ENCODE measurements at places on chromosomes 7 and 10.

GRCh38 chr10:78071140-78071856 is 37.6 kb downstream of the RPS24 start:
- DNase-seq: no peak

GRCh38 chr10:13801156-13801906 is 214.6 kb downstream of the PRPF18 start:
- no peak for DNase-seq

GRCh38 chr10:69901022-69901421 is 99.3 kb downstream of the COL13A1 start:
- no peak for DNase-seq

- no peak for DNase-seq
These were observed 68.0 kb downstream of the AHCYL2 start for GRCh38 chr7:129292861-129293260.

- no peak for DNase-seq
These were observed 35.9 kb upstream of the FZD1 start for GRCh38 chr7:91228327-91228726.

GRCh38 chr10:109996225-109996624 is 11.6 kb upstream of the ADD3 start:
- DNase-seq: no peak

- no peak for DNase-seq
These were observed 242.8 kb downstream of the TCERG1L start for GRCh38 chr10:131068760-131069159.

DNA sequence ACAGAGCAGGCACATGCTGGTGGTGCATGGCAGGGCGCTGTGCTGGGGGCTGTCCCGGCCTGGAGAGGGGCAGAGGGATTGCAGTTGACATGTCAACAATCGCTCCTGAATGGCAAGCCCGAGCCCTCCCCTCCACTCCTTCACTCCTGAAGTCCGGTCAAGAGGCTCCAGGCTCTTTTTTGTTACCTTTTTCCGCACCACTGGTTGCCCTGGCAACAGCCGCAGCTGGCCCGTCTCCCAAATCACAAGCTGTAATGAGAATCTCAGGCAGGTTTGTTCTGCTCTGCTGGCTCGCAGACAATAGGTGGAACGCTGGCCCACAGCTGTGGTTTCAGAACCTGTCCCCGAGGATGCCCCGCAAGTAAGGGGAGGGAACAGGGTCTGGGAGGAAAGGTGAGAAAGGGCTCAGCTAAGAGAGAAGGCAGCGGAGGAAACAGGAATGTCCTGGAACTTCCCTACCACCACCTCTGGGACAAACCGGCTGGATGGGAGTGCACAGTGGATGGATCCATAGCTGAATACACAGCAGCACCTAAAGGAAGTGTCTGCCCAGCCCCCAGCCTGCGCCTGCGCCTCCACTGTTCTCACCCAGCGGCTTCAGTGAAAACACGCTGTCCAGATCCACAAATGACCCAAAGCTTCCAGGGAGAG is 58.9 kb downstream of the CALML3 start:
- DNase-seq: no peak

DNA sequence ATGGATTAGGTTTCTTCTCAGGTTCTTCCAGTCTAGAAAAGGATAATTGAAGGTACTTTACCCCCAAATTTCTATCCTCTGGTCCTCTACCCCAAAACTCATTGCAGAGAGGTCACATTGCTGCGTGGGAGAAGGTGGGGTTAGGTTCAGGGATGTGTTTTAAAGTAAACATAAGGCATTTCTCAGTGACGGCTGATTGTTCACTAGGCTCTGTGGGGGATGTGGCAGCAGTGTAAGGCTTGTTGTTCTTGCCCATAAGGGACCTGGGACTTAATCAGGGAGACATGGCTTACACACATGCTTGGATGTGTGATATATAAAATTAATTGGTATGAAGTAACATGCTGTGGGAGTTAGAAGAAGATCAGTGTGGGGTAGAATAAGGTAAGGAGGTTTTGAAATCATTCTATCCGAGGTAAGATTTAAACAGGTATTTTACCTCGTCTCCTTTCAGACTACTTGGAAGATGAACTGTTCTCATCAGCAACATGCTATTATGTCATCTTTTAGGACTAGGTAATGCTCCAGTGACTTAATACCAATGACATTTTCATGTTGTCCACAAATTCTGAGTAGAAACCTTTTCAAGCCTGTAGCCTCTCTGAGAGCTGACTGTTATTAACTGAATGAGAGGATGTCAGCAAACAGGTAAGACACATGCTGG is 6.6 kb downstream of the CCDC126 start:
- no peak for DNase-seq

GRCh38 chr7:80175744-80176143 is 41.1 kb downstream of the GNAI1 start:
- no peak for DNase-seq

- DNase-seq: no peak
These were observed 144.5 kb downstream of the ANKRD7 start for GRCh38 chr7:118368958-118369357.

GRCh38 chr10:64191286-64191685 is 670.1 kb downstream of the REEP3 start:
- DNase-seq: no peak

- no peak for DNase-seq
These were observed 64.3 kb downstream of the RGS10 start for GRCh38 chr10:119478111-119478802.

GRCh38 chr10:99888622-99889021 is 106.2 kb downstream of the ABCC2 start:
- DNase-seq: no peak

GRCh38 chr7:5143106-5143505 is 46.9 kb upstream of the WIPI2 start:
- no peak for DNase-seq

DNA sequence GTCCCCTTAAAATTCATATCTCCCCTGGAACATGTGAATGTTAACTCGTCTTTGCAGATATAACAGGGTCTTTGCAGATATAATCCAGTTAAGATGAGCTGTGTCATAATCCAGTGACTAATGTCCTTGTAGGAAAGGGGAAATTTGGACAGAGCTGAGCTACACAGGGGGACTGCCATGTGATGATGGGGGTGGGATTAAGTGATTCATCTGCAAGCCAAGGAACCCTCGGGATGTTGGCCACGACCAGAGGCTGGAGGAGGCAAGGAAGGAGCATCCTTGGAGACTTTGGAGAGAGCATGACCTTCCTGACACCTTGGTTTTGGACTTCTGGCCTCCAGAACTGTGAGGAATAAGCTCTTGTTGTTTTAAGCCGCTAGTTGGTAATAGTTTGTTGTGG is 153.9 kb upstream of the PCBD1 start:
- no peak for DNase-seq

- no peak for DNase-seq
These were observed 148.1 kb upstream of the FAM3C start for GRCh38 chr7:121544238-121544637.

GRCh38 chr10:62655337-62655994 is 149.1 kb upstream of the ADO start:
- DNase-seq: no peak

DNA sequence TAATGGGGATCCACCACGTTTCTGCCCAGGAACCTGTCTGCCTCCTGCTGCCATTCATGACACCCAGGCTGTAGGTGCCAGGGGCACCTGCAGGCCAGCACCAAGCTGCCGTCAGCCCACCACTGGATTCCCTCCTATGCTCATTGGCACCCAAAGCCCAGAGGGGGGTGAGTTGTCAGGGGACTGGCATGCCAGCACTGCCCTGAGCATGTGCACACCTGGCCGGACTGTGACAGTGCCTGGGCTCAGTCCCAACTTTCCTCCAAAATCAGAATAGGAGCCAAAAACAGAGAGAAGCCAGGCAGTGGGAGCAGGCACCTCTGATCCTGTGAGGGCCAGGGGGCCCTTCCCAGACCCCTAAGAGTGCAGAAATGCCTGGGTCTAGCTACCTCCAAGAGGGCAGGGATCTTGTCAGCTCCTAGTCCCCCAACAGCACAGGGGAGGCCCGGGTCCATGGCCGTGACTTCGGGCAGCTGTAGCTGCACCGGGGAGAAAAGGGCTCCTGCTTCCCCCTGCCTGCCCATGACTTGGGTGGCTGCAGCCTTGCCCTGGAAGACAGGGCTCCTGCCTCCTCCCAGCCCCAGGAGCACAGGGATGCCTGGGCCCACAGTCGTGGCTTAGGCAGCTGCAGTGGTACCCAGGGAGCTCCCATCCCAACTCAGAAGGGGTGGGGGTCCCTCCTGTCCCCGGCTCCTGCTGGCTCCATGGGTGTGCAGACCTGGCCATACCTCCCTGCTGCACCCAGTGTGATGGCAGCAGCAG is 249.8 kb upstream of the DKK1 start:
- no peak for DNase-seq

GRCh38 chr7:5488286-5488878 is 64.7 kb upstream of the TNRC18 start:
- no peak for DNase-seq

DNA sequence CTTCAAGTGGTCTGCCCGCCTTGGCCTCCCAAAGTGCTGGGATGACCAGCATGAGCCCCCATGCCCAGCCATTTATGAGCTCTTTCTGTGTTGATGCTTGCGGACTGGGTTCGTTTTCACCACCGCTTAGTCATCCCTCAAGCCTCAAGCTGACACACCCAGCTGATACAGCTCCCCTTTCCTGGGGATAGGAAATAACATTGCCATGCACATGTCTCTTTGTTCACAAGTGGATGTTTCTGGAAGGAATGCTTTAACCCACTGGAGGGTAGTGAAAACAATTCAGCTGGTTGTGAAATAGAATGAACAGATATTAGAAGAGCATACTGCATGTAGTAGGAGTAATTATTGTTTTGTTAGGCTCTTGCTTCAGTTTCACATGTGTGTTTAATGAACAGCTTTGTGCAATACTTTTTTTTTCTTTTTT is 8.5 kb upstream of the METTL27 start:
- no peak for DNase-seq

DNA sequence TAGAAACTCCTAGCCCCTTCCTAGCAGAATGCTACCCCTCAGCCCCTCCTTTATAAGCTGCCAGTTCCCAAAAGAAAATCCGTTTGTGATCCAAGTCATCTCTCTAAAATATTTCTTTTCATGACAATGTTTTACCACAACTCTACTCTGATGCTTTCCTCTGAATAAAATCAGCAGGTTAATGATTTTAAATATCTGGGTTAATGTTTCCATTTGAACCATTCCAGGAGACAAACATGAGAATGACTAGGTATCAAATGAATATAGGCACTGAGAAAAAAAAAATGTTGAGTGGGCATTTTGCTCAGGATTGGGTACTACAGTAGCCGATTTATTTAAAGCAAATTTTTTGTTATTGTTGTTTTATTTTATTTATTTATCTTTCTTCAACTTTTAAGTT is 360.3 kb downstream of the WDR11 start:
- no peak for DNase-seq

DNA sequence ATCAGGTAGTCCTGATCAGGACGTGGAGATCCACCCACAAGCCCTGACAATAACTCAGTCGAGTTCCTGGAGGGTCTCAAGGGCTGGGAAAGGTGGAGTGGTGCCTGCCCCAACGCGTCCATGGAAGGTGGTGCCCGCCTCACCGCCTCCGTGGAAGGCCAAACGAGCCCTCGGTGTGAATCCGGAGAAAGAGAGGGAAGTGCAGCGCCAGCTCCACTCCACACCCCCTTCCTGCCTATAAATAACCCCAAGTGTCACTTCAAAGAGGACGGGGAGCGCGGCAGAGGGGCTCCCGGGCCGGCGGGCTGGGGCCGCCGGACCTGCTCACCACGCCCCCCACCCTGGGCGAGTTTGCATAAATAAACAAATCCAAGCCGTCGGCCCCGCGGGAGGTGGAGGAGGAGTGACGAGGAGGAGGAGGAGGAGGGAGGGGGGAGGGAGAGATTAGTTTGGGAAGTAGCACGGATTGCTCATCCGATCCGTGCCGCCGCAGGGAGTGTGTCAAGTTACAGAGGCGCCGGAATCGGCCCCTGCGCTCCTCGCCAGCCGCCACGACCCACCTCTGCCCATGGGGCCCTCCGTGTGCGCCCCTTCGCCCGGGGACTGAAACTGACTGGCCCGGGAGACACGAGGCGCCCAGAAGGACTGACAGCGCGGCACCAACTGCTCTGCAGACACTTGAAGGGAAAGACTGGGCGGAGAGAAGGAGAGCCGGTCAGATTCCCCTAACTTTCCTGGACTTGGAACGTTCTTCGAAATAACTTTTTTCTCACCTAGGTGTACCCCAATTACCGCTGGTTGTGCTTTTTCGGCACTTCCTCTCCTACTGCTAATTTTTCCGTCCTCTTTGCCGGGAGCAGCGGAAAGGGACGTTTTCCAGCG is at the start of gene COL13A1:
Gene COL13A1, plus strand, starts transcription at position 473 of the 882 bp plus-strand sequence. CDS start 518 bp downstream, outside the sequence.
- DNase-seq: no peak

GRCh38 chr10:13270877-13271551 is 28.9 kb downstream of the PHYH start:
- DNase-seq: no peak

GRCh38 chr7:122914812-122915211 is 28.6 kb upstream of the CADPS2 start:
- DNase-seq: no peak

GRCh38 chr7:93176992-93177580 is 28.9 kb upstream of the SAMD9L start:
- DNase-seq: no peak

DNA sequence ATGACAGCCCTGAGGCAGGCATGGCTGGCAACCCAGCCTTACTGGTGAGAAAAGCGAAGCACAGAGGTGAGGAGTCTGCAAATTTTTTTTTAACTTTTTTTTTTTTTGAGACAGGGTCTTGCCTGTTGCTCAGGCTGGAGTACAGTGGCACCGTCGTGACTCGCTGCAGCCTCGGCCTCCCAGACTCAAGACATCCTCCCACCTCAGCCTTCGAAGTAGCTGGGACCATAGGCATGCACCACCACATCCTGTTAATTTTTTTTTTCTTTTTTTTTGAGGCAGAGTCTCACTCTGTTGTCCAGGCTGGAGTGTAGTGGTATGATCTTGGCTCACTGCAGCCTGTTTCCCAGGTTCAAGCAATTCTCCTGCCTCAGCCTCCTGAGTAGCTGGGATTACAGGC is 35.1 kb upstream of the DLG5 start:
- DNase-seq: no peak

GRCh38 chr10:33819206-33819605 is 484.7 kb upstream of the NRP1 start:
- DNase-seq: no peak

DNA sequence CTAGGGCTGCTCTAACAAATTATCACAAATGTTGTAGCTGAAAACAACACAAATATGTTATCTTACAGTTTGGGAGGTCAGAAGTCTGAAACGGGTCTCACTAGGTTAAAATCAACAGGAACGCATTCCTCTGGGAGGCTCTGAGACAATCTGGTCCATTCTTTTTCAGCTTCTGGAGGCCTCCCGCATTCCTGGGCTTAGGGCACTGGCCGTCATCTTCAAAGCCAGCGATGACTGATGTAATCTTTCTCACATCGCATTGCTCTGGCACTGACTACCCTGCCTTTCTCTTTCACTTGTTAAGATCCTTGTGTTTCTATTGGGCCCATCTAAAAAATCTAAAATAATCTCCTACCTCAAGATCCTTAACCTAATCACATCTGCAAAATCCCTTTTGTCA is 1071.5 kb upstream of the C7orf33 start:
- no peak for DNase-seq

DNA sequence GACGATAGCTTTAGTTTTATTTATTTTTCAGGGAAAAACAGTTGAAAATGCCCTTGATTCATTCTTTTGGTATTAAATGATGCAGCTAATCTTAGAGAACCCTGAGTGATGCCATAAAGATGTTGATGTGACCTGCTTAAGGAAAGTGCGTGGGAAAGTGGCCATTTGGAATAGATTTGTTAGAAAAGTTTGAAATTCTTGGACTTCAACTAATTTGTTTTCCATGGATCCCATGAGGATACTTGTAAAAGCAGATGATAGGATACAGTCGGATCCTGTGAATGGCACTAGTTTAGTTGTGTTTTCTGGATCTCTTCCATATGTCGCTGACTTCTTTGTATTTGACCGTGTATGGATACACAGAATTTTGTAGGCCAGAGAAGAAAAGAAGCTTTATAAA is 69.0 kb downstream of the SEPTIN7 start:
- no peak for DNase-seq

All from activated T-helper 1 cell treated with anti-CD3 and anti-CD28 coated beads, Interleukin-2, amount 50 U/mL, for 16 hours (primary cell).